ENCODE measurements at places on chromosomes 3 and 15. TPM values are rescaled to one million over a fixed set of nuclear protein-coding genes. Genes with fewer than 3 reads are reported as not detected.
A peak's percentile ranks its signal among the peaks of the same experiment; 100 is the strongest.

RBP2 gene
- not detected for total RNA-seq

GRCh38 chr3:158140396-158140795, 30.5 kb downstream of the RSRC1 start:
- DNase-seq = no peak

PCOLCE2 gene
- 122 TPM for total RNA-seq

- DNase-seq = no peak
Observed at GRCh38 chr3:53820756-53821580, 25.3 kb downstream of the CHDH start.

DNA sequence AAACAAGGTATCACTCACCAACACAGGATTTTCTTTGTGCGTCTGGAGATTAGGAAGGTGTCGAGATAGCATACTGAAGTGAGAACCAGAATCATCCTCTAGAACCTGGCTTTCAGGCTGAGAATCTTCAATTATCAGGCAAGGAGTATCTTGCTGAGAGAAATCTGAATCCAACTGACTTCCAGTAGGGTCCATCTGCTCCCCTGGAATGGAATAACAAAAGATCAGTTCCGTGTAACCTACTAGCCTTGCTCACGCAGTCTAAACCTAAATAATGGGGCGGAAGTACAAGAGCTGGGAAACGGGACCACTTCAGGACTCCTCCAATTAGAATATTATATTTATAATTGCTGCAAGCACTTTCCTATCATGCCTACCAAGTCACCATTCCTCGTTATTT, 690 bp downstream of the TP53BP1 start:
- no peak for DNase-seq

DNA sequence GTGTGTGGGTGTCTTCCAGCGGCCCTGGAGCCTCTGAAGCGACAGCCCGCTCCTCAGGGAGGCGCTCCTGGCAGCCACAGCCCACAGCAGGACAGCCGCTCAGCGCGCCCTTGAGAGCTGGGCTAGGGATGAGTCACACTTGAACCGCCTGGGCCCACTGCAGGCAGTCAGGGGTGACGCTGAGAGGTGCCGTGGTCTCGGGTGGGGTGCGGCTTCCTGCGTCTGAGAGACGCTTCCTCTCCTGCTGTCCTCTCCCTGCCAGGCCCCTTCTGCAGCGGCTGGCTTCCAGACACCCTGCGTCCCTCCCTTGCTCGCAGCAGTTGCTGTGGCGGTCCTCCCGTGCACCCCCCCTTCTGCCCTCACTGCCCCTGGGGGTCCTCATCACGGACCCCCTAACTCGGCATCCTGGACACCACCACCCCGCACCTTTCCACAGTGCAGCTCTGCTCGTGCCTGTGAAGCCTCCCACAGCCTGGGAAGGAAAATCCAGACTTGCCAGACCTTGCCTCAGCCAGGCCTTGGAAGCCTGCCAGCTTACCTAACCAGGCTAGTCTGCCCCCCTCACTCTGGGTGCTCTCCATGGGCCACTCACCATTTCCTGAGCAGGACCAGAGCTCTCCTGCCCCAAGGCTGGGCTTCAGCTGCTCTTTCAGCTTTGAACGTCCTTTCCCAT, 1.1 kb upstream of the SPTBN5 start:
- DNase-seq = peak; percentile 55

Data from thoracic aorta (tissue), 2 donors.